ENCODE measurements at places on chromosomes 11 and 22.

GRCh38 chr22:47798229-47798628 is 1035.8 kb downstream of the TBC1D22A start:
- no peak for DNase-seq

DNA sequence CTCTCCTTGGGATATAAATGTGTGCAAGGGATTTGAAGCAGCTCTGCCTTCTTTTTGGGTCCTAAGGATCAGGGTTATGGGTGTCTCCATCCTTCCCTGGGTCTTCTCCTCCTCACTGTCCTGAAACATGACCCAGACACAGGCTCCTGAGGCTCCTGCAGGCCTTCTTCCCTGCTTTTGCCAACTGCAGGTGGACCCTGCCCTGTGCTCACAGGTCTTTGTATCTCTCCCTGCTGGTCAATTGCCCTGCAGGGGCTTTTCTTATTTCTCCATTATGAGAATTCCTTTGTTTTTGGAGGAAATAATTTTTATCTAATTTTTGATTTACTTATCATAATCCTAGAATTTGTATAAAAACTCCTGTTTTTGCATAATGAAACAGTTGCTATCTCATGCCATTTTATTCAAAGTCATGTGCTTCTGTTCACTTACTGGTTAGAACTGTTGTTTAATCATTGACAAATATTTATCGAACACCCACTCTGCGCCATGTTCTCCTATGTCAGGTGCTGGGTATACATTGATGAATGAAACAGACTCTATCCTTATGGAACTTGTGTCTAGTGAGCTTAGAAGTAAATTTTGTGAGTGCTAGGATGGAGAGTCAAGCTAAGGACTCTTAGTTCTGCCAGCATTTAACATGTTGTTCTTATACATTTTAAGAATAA is 89.7 kb upstream of the TOP3B start:
- no peak for DNase-seq

GRCh38 chr22:46070215-46070802 is 80.0 kb upstream of the PPARA start:
- DNase-seq = peak; percentile 56

DNA sequence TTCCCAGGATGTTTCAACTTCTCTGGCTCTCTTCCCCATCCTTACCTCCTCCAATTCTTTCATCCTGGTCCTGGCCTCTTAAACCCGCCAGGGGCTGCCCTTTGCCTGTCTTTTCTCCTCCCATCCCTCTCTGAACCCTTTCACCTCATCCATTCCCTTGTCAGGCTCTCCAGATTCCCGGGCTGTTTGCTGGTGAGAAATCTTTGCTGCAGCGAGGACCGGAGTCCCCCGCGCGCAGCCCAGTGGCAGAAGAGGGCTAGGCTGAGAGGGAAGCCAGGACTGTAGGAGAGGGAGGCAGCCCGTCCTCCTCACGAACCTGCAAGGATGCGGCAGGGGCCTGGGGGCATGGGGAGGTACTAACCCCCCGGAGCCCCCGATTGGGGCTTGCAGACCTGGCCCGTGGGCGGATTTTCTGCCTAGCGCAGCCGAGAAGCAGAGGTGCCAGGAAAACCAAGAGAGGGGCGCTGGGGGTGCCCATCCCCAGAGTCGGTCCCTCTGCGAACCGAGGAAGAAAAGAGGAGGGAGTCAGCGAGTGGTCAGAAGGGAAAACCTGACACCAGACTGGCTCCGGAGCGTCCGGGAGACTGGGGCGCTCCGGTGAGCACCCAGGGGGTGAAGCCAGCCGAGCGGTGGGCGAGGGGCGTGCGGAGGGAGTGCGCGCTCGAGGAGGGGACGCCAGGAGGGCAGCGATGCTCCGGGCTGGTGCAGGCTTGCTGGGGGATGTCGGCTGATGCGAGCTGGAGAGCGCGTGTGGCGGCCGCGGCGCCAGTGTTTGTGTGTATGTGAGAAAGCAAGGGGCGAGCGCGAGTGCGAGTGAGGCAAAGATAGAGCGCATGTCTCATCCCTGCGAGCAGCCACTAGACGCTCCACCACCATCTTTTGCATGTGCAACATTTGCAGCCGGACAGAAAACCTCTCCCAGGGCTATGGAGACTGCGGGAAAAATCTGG is at the start of gene GRIA4:
TSS of gene GRIA4 (plus strand) at position 242 of the 950 bp plus-strand sequence. CDS start 925 bp downstream, outside the sequence.
- peak; percentile 35 for DNase-seq

DNA sequence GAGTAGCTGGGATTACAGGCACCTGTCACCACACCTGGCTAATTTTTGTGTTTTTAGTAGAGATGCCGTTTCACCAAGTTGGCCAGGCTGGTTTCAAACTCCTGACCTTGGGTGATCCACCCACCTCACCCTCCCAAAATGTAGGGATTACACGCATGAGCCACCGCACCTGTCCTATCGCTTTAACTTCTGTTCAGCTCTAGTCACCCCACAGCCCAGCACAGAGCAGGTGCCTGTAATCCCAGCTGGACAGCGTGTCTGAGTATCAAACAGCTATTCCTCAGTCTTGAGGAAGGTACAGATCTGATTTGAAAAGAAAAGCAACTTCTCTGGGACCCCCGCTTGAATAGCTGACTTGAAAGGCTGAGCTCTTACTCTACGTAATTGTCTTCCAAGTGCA is 149.1 kb downstream of the CTTN start:
- DNase-seq = no peak

DNA sequence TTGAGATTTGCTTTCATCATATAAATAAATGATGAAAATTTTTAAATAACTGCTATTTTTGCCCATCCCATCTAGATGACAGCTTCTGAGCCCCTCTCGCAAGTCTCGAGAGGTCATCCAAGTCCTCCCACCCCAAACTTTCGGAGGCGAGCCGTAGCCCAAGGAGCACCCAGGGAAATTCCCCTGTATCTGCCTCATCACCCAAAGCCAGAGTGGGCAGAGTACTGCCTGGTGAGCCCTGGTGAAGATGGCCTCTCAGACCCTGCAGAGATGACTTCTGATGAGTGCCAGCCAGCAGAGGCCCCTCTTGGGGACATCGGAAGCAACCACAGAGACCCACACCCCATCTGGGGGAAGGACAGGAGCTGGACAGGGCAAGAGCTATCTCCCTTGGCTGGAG is 83.9 kb upstream of the PARVA start:
- DNase-seq = no peak

DNA sequence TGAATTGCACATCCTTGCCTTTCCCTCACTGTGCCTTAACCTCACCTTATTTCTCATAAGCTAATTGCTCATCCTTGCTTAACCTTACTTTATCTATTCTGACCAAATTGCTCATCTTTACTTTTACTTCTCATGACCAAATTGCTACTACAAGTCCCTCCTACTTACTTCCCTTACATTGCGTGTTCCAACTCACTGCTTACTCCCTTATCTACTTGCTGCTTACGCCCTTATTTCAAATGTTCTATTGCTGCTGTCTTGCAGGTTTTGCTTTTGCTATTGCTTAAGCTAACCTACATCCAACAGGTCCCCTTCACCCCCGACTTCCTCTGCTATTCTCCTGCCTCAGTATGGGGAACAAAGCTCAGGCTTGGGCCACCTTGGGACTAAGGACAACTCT is 8.0 kb downstream of the OR8B2 start:
- DNase-seq = no peak

- no peak for DNase-seq
Observed at GRCh38 chr11:95055283-95055897, 6.2 kb downstream of the KDM4F start.

GRCh38 chr11:102874852-102875251 is at the start of gene MMP12:
TSS of gene MMP12 (minus strand) at chr11:102874982. CDS start at chr11:102874937, 45 bp downstream.
- no peak for DNase-seq

GRCh38 chr11:68792400-68792966 is 41.2 kb upstream of the TESMIN start:
- DNase-seq = no peak

DNA sequence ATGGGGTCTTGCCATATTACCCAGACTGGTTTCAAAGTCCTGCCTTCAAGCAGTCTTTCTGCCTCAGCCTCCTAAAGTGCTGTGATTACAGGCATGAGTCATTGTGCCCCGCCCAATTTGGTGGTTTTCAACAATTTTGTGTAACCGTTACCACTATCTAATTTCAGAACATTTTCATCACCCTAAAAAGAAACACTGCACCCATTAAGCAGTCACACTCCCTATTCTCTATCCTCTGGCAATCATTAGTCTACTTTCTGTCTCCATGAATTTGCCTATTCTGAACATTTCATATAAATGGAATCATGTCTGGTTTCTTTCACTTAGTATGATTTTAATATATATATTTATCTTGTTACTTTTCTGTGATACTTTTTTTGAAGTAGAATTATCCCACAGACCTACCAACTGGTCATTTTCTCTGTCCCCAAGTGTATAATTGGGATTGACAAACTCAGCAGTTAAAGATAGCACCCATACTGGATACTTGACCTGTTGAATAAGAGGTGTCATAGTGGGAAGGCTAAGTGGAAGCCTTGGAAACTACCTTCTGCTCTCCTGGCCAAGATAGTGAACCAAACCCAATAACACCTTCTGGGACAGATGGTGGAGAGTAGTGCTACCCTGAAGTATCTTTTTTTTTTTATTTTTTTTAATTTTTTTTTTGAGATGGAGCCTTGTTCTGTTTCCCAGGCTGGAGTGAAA is 64.8 kb downstream of the STIM1 start:
- DNase-seq = peak; percentile 88

- no peak for DNase-seq
Observed at GRCh38 chr11:19924716-19925115, 212.1 kb downstream of the NAV2 start.

GRCh38 chr11:81030186-81030585 is 1589.4 kb upstream of the TENM4 start:
- no peak for DNase-seq

DNA sequence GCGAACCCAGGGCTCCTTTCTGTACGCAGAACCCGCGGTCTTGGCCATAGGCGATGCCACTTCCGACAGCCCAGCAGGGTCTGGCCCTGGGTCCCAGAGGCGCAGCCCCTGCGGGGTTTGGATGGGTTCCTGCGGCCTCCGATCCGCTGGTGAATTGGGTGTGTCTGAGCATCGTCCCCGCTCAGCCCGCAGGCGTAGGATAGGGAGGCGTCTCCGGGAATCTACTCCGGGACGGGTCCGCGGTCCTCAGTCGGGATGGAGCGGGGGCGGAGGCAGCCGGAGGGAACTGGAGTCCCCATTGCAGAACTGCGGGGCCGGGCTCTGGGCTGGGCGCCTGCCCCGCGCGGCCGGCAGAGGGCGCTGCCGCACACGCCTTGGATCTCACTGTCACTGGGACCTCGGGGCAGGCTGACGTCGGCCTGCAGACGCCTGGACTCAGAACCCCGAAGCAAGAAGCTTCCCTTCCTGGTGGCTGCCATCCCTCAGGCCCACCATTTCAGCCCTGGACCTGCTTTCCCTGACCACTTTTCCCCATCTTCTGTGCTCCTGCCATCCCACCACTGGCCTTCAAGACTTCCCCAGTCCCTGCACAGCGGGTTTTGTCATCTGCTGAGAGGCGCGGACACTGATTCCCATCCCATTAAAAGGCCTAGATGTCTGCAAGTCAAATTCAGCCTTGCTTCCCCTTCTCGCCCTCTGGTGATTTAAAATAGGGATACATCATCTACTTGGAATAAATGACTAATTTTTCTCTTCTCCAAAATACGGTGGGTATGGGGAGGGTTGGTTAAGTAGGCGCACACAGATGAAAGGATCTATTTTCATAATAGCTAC is 38.3 kb upstream of the CREB3L1 start:
- peak; percentile 90 for DNase-seq

DNA sequence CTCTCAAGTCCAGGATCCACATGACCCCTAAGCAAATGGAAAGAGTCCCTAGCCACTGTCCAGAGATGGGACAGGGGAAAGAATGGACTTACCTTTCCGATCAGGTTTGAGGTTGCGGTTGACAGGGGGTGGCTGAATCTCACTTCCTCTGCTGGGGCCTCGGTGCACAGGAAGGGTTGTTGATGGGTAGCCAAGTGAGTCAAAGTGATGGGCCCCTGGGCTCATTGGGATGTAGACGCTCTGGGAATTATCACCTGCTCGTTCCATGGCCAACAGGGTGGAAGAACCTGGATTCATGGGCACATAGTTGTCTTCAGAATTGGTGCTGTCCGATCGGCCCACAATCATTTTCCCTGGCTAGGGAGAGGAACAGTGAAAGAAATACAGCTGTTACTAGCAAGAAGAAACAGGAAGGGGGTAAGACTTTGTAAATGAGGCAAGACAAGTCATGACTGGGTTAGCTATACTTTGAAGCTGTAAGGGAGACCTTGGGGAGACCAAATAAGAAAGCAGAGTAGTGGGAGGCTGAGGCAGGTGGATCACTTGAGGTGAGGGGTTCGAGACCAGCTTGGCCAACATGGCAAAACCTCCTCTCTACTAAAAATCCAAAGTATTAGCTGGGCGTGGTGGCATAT is 34.7 kb downstream of the USP35 start:
- no peak for DNase-seq

DNA sequence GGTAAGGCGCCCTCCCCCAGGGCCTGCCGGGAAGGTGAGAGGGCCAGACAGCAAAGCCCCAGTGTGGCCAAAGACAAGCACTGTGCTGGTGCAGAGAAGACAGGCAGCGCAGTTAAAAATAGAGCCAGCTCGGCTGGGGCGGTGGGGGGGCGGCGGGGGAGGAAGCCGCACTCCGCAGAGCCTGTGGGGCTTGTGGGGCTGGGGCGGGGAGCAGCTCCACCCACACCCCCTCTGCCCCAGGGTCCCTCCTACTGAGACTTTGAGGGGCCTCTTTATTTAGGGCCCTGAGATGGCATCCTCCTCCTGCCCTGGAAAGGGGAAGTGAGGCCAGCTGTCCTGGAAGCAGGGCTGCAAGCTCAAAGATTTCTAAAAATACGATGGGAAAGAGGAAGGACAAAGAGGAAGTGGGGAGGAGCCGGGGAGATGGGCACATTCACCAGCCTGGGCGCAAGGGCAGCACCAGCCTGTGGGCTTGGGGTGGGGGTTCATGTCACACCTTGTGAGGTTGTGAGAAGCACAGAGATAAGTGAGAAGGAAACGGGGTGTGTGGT is 2.6 kb downstream of the CYTH4 start:
- DNase-seq = peak; percentile 61

GRCh38 chr11:92740276-92740675 is 229.2 kb upstream of the MTNR1B start:
- DNase-seq = no peak
